Anterior cingulate cortex (tissue), 58 donors: ENCODE measurements at places on chromosomes 13 and 19.

DNA sequence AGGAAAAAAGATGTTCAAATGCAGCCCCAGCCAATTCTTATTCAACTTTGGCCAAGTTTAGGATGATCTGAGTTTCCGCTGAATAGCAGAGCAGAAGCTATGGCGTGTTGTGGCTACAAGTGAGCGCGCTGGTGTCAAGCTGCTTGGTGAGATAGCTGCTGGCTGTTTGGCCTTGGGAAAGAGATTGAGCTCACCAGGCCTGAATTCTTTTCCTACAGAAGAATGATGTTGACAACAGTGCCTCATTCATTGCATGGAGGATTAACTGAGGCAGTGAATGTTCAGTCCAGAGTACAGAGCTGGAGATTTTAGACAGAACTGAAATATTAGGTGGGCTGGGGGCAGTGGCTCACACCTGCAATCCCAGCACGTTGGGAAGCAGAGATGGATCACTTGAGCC is 31.5 kb upstream of the MAP3K10 start:
- no peak for DNase-seq

GRCh38 chr13:110723598-110723997 is 10.1 kb downstream of the ING1 start:
- DNase-seq = no peak

GRCh38 chr13:97904059-97904458 is 49.4 kb upstream of the IPO5 start:
- DNase-seq = no peak

DNA sequence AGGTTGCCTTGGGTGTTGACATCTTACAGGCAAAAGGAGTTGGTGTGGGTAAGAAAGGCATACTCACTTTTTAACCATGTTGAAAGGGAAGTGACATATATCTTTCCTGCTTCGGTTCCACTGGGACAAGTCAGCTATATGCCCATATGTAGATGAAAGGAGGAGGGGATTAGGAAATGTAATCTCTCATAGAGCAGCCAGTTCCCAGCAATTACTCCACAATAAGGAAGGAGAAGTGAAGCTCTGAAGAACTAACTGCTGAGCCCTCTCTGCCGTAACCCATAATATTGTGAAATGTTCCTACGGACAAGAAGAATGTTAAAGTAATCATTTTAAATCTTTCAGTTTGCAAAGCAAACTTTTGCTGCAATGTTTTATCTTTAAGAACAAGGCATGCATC is 82.2 kb downstream of the EDNRB start:
- no peak for DNase-seq

DNA sequence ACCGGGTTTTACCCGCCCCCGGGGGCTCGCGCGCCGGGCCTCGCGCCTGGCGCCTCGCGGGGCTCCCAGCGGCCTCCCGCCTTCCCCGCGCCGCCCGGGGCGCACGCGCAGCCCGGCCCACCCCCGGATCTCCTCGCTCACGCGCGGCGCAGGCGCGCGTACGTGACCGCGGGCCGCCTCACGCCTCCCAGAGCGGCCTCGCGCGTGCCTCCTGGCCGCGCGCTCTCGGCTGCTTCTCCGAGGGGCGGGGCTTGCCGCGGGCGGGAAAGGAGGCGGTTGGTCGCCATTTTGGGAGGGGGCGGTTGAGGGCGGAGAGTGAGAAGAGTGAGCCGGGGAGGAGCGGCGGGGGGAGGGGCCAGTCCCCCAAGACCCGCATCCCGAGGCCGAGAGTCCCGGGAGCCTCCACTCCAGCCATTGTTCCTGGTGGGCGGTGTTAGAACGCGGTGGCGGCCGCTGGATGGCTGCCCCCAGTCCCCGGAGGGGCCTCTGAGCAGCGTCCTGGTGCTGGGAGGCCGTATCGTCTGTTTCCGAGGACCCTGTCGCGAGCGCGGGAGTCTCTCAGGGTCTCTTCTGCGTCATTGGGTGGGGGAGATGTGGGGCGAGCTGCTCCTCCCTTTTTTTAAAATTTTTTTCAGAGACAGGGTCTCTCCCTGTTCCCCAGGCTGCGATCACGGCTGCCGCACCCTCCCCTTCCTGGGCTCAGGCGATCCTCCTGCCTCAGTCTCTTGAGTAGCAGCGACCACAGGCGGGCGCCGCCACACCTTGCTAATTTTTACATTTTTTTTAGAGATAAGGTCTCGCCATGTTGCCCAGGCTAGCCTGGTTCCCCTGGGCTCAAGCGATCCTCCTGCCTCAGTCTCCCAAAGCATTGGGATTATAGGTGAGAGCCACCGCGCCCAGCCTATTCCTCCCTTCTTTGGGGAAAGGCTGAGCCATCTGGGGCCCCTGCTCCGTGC is at the start of gene ZNF541:
Gene ZNF541 (minus strand): TSS at position 78 of the 956 bp plus-strand sequence. CDS start 17,292 bp downstream, outside the sequence.
- peak; percentile 53 for DNase-seq

DNA sequence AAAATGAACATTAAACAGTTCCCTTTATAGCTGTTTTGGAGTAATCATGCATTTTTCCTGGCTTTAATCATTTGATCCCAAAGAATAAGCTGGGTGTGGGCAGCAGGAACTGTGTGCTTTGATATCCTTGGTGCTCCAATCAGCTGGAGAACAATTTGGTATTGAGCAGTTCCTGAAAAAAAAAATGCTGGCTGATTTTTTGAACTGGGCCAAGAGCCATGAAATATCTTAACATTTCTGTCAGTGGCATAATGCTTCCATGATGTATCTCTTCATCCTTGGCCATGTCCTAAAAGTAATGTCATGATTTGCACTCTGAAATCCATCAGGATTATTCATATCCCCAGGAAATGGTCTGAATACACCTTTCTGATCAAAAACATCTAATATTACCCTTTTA is 134.7 kb downstream of the LHFPL6 start:
- no peak for DNase-seq

DNA sequence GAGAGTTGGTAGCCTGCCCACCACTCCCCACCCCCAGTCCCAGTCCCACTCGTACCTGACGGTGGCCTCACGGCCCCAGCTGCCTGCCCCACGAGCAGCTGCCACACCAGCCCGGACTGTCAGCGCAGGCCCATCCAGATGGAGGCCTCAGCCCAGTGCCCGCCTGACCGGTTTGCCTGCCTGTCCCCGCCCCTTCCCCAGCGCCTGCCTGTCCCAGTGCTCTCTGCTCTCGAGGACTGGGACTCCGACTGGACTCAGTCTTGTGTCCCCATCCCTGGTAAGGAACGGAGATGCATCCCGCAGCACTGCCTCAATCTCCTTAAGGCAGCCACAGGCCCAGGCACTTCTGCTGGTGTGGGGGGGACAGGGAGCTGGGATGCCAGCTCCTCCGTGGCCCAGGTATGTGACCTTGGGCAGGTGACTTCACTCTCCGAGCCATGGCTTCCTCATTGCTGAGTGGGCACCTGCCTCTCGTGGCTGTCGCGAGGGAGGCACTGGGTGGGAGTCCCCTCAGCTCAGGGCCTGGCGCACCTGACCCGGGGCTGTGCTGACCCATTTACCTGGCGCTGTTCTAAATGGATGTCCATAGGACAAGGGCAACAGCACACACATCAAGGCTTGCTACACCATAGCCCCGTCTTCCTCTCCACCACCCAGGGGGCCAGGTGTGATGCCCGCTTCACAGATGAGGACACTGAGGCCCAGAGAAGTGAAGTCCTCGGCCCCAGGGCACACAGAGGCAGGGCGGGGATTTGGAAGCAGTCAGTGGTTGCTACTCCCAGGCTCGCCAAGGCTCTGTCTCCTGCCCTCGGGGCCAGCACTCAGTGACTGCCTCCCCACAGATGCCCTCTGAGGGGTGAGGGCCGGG is at the start of gene NKPD1:
Gene NKPD1 (minus strand): TSS at position 113 of the 868 bp plus-strand sequence. CDS start 832 bp downstream, outside the sequence.
- DNase-seq = no peak

DNA sequence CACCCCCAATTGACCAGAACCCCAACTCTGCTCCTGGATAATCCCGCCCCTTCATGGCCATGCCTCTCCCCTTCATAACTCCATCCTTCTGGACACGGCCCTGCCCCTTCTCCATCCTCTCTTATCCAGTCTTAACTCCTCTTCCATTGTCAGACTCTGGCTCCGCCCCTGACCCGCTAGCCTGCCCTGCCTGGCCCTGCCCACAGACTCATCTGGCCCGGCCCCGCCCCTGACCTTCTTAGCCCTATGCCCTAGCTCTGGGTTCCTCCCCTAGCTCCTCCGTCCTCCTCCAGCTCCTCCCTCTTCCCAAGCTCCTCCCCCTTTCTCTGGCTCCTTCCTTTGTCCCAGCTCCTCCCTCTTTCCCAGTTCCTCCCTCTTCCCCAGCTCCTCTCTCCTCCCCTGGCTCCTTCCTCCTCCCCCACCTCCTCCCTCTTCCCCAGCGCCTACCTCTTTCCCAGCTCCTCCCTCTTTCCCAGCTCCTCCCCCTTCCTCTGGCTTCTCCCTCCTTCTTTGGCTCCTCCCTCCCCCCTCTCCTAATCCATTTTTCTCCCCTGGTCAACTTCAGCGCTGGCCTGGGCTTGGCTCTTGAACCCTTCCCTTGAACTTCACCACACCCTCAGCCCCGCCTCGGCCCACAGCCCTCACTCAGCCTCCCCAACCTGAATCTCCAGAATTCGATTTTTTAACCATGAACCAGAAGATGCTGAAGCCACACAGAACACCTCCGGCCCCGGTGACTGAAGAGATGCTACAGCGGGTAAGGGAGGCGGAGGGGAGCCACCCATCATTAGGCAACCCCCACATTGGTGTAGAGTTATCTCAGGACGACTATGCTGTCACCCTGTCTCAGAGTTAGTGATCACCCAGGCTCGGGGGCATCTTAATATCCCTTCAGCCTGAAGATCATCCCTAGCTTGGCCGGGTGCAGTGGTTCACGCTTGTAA is 9.2 kb upstream of the ZNF358 start:
- peak; percentile 46 for DNase-seq

- DNase-seq = no peak
Observed at GRCh38 chr13:37960427-37960826, 90.9 kb upstream of the TRPC4 start.

DNA sequence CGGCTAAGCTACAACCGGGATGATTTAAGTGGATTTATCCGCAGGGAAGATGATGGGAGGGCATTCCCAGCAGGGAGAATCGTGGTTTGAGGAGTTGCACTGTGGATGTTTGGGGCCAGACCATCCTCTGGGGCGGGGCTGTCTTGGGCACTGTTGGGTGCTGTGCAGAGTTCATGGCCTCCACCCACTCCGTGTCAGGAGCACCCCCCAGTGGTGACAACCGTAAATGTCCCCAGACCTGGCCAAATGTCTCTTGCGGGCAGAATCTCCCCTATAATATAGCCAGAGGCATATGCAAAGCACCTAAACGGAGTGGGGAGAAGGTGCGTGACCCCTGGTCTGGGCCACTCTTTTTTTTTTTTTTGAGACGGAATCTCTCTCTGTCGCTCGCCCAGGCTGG is 40.2 kb downstream of the SMIM24 start:
- no peak for DNase-seq

DNA sequence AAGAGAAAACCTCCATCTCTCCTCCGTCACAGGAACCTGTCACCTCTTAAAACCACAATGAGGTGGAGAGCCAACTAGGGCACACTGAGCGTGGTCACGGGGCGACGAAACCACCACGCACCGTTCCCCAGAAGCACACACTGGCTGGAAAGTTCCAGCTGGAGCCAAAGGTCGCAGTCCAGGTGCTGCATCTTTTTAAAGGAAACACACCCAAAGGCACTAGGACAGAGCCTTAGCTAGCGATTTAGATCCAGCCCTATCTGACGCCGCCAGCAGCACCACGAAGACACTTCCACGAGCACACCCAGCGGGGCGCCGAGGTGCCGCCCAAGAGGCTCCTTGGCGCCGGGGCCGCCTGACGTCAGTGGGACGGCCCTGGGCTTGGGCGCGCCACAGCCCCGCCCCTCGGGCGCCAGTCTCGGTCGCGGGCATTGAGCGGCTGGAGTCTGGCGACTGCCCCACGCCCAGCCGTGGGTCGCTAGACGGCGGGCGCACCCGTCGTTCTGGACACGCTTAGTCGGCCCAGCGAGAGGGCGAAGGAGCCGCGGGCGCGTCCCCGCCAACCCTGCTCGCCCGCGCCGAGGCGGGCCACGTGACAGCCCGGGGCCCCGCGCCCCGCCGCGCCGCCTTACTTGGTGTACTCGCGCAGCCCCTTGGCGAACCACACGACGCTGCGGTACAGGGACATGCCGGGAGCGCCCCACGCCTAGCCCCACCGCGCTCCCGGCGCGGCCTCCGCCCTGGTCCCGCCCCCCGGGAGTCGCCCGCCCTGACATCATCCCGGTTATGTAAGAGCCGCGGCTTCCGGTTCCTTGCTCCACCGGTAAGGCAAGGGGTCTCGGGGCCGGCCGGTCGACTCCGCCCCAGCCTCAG is at the start of gene DHRS12:
Gene DHRS12 (minus strand): TSS at position 742 of the 873 bp plus-strand sequence. CDS start 4,504 bp downstream, outside the sequence.
- DNase-seq = peak; percentile 86

- DNase-seq = no peak
Observed at GRCh38 chr19:16370641-16371391, 46.2 kb downstream of the KLF2 start.

- DNase-seq = no peak
Observed at GRCh38 chr13:106744516-106744915, 176.6 kb upstream of the ARGLU1 start.

GRCh38 chr13:111286162-111286561 is 34.3 kb upstream of the TEX29 start:
- no peak for DNase-seq

DNA sequence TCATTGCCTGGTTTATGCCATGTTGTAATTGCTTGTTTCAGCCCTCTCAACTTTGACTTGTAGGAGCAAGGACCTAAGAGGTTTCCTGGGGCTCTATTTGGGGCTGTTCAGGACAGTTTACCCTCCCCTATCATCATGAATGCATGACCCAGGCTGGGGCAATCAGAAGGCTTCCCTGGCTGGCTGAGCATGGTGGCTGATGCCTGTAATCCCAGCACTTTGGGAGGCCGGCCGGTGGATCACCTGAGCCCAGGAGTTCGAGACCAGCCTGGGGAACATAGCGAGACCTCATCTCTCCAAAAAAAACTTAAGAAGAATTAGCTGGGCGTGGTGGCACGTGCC is 6.1 kb upstream of the LSM4 start:
- no peak for DNase-seq

GRCh38 chr13:50406831-50407230 is 391.6 kb downstream of the KCNRG start:
- DNase-seq = no peak

GRCh38 chr13:99214731-99215130 is 14.1 kb downstream of the UBAC2 start:
- no peak for DNase-seq

DNA sequence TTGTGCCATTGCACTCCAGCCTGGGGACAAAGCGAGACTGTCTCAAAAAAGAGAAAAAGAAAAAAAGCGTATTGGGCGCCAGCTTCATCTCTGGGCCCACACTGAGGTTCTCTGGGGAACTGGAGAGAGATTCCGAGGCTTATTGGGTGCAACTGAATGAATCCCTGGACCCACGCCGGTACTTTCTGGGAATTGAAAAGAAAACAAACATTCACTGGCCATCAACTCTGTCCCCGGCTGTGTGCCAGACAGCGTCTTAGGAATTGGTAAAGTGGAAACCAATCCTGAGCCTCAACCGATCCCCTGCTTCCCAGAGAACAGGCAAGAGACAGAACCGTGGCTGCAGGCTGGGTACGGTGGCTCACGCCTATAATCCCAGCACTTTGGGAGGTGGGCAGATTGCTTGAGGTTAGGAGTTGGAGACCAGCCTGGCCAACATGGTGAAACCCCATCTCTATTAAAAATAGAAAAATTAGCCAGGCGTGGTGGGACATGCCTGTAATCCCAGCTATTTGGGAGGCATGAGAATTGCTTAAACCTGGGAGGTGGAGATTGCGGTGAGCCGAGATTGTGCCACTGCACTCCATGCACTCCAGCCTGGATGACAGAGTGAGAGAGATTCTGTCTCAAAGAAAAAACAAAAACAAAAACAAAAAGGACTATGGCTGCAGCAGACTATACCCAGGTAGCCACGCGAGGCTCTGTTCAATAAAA is 8.6 kb downstream of the ANO8 start:
- peak; percentile 39 for DNase-seq

GRCh38 chr19:40640744-40641143 is 39.6 kb downstream of the LTBP4 start:
- no peak for DNase-seq

- DNase-seq = no peak
Observed at GRCh38 chr19:55146078-55146704, 2.8 kb downstream of the TNNT1 start.
